B cell (primary cell): ENCODE measurements at places on chromosomes 7 and 10. TPM values are rescaled to one million over a fixed set of nuclear protein-coding genes. Genes with fewer than 3 reads are reported as not detected.

LRMDA gene
- polyA plus RNA-seq = 0.12 TPM in 1 of 2 replicates, not detected in the other

GIMAP4 gene
- polyA plus RNA-seq = 0.30 and 0.66 TPM in 2 replicates

IPMK gene
- polyA plus RNA-seq = 1.9 and 2.7 TPM in 2 replicates

PIK3CG gene
- polyA plus RNA-seq = 13.3 and 18.4 TPM in 2 replicates

PRSS2 gene
- polyA plus RNA-seq = 0.20 TPM in 1 of 2 replicates, not detected in the other

MBL2 gene
- polyA plus RNA-seq = not detected in 2 replicates

CTAGE4 gene
- polyA plus RNA-seq = 0.09 and 0.12 TPM in 2 replicates

DNA sequence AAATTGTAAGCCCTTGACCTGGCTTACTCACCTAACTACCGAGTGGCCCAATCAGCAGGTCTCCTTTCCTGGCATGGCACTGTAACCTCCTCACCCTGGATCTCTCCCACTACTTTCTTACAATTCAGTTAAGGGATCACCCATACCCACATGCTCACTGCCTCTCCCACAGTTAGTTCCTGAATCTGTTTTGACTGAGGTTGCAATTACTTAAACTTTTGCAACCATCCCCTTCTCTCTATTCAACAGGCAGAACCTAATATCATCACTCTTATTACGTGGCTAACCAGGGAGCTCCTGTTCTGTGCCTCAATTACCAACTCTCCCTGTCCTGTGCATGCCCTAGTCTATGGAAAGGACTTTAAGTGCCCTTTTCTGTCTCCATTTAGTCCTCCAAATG is 84.2 kb upstream of the IKZF1 start:
- H3K27me3 ChIP-seq = no peaks in the 10 kb centered on the region
- no peak overlapping the region for H3K4me3 ChIP-seq
- H3K36me3 ChIP-seq = no peaks in the 10 kb centered on the region
- no peak overlapping the region for H3K27ac ChIP-seq
- no peaks in the 10 kb centered on the region for H3K4me1 ChIP-seq

GRCh38 chr10:90857635-90858460 is at the start of gene HTR7:
Gene HTR7, minus strand, starts transcription at chr10:90858039. Its CDS starts 368 bp downstream, at chr10:90857671.
- H3K27ac ChIP-seq = no peak within 1 kb of the TSS
- peak within 1 kb of the TSS; percentile 65 for H3K4me3 ChIP-seq
- peaks cover 38% of the 10 kb centered on the region for H3K27me3 ChIP-seq
- DNase-seq = peak; percentile 84
- H3K36me3 ChIP-seq = no peaks in the 10 kb centered on the region
- peaks cover 16% of the 10 kb centered on the region for H3K4me1 ChIP-seq

DNA sequence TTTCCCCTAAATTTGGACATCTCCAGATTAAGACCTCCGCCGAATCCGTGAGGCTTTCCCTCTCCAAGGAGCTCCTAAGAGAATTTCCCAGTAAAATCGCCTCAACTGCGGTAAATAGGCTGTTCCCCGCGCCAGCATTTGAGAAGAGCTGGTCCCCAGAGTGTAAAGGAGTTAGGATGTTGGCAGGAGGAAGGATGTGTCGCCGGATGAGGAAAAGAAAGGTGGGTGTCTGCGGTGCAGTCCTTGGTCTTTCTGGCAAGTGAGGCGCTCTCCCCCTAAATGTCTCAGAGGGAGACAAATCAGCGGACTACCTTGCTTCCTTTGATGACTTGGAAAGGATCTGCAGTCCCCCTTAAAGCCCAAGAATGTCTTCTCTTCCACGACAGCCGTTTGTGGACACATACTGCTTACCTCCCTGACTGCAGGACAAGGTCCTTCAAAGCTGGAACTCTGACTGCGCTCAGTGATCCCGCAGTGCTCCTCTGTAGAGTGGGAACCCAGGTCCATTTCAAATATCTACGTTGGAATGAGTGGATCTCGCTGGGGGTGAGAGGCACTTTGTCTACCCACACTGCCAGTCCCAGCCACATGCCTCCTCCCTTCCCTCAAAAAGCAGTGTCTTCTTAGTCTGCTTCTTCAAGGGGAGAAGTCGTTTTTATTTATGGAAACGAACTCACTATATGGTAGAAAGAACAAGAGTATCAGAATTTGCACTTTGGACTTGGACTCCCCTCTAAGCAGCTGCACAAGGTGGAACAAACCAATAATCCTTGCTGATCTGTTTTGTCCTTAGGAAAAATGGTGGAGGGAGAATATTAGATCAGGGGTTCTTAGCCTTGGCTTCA is 1.1 kb upstream of the DLG5 start:
- H3K36me3 ChIP-seq = no peaks in the 10 kb centered on the region
- DNase-seq = no peak
- no peaks in the 10 kb centered on the region for H3K27me3 ChIP-seq

DNA sequence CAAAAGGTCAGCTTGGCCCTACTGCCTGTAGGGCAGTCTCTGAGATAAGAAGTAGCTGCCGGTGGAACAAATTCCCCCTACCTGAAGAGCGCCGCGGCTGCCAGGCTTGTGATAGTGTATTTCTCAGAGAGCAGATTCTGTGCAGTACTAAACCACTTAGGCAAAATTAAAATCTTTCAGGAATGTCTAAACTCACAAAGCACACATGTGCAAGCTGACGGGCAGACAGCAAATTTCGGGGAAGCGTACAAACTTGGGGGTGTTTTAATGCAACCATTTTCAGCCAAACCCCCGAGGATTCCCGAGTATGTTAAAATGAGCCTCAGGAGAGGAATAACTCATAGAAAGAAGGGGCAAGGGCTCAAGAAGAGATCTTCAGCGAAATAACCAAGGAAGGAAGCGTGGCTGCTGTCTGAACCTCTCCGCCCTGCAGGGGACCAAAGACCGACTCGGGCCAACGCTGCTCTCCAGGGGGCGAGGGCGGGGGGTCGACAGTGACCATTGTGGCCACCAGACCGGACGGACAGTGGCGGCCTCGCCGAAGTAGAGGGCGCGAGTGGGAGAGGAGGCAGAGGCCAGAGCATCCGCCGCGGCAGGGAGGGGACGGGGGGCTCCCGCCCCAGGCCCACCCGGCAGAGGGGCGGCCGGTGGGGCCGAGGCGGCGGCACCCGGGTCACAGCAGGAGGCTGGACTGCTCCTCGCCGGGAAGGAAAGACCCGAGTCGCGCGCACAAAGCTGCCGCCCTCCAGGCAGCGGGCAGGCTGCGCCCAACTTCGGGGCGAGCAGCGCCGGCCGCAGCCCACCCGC is 819 bp downstream of the HYCC1 start:
- no peaks in the 10 kb centered on the region for H3K27me3 ChIP-seq
- peaks cover 64% of the 10 kb centered on the region for H3K4me1 ChIP-seq
- peak overlapping the region; percentile 70 for H3K27ac ChIP-seq
- DNase-seq = peak; percentile 51
- H3K4me3 ChIP-seq = peak overlapping the region; percentile 68

DNA sequence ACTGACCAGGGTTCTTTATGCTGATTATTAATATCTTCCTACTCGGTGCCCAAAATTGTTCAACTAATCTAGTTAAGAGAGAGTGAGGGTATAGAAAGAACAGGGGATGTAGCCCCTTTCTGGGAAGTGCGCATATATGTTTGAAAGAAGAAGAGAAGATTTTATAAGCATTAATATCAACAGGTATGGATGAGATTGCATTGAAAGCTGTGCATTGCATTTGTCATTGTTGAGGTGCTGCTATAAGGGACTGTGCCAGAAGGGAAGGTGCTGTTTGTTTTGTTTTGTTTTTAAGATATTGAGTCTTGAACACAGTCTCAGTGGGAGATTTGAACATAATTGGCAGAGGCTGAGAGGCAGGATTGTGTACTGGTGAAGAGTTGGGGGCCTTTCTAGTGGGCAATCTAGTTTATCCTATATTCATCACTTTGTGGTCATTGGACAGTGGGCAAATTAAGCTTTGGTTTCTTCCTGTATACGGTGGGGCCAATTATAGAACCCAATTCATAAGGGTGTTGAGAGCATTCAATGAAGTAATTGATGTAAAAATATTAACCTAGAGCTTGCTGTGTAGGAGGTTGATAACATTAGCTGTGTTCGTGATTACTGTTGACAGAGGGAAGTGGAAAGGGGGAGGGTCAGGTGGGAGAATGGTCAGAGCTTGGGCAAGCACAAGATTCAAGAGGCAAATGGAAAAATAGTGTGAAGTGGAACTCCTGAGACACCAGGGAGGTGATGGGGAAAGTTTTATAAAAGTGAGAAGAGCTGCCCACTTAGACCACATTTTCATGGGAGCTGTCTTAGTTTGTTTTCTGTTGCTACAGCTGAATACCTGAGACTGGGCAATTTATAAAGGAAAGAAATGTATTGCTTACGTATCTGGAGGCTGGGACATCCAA is 19.9 kb upstream of the PCGF5 start:
- H3K36me3 ChIP-seq = no peaks in the 10 kb centered on the region
- H3K4me3 ChIP-seq = peak overlapping the region; percentile 18
- H3K4me1 ChIP-seq = peaks cover 73% of the 10 kb centered on the region
- peak overlapping the region; percentile 77 for H3K27ac ChIP-seq
- H3K27me3 ChIP-seq = no peaks in the 10 kb centered on the region

DNA sequence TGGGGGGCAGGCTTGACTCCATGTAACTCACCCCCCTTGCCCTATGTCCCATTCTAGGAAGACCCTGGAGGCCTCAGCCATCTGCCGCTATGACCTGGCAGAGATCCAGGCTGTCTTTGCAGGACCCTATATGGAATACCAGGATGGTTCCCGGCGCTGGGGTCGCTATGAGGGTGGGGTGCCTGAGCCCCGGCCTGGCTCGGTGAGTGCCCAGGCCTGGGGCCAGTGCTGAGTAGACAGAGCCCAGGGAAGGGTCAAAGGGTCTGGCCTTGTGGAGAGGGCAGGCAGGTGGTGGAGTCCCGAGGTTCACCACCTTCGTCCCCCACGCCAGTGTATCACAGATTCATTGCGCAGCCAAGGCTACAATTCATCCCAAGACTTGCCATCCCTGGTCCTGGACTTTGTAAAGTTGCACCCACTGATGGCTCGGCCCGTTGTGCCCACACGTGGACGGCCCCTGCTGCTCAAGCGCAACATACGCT is 7.5 kb downstream of the MRPL43 start:
- H3K4me3 ChIP-seq = no peak overlapping the region
- DNase-seq = no peak
- no peaks in the 10 kb centered on the region for H3K27me3 ChIP-seq

DNA sequence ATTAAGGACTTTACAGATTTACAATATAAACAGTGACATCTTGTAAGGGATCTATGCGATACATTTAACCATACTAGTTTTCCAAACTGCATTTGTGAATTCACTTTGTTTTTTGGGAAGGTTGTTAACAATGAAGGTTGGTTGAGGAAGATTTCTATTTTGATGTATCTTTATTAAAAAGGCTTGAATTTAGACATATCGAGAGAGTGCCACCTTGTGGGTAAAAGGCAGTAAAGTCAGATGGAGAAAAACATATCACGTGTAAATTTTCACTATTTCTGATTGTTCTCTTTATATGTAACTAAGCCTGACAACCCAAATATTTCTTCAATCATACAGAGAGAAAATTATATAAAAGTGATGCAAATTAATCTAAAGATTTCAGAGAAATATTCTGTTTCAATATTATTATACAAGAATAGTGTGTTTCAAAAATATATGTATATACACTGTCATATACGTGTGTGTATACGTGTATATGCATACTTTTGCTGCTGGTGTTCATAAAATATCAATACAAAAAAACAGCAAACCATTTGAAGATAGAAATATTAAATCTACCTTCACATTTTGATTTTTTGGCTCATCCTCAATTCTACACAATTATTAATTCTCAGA is 988.6 kb downstream of the SORCS1 start:
- H3K27ac ChIP-seq = no peak overlapping the region
- no peaks in the 10 kb centered on the region for H3K36me3 ChIP-seq
- H3K4me1 ChIP-seq = no peaks in the 10 kb centered on the region
- no peak overlapping the region for H3K4me3 ChIP-seq

DNA sequence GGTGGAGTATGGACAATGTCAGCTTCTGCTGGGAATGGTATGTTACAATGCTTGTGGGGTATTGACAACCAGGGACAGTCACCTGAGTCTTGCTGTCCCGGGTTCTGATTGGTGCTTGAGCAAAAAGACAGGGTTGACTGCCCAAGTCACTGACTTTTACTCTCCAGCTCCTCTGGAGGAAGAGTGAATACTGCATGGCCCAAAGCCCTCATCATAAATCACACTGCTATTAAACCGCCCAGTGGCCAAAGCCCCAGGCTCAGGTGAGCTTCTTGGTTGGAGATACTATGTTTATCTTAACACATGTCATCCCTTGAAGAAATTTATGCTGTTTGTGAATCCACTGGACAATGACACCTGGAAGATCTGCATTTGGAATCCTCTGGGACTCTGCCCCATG is 90.0 kb upstream of the IGFBP3 start:
- no peaks in the 10 kb centered on the region for H3K27me3 ChIP-seq
- no peak overlapping the region for H3K27ac ChIP-seq
- no peak for DNase-seq
- no peaks in the 10 kb centered on the region for H3K4me1 ChIP-seq
- no peak overlapping the region for H3K4me3 ChIP-seq
- no peaks in the 10 kb centered on the region for H3K36me3 ChIP-seq

GRCh38 chr7:24341691-24342413 is 57.9 kb downstream of the NPY start:
- H3K27me3 ChIP-seq = no peaks in the 10 kb centered on the region
- H3K27ac ChIP-seq = no peak overlapping the region
- no peak for DNase-seq
- H3K36me3 ChIP-seq = no peaks in the 10 kb centered on the region

GRCh38 chr10:52768001-52768532 is 4.5 kb downstream of the MBL2 start:
- no peaks in the 10 kb centered on the region for H3K36me3 ChIP-seq
- H3K4me3 ChIP-seq = no peak overlapping the region
- no peaks in the 10 kb centered on the region for H3K4me1 ChIP-seq

- peak; percentile 27 for DNase-seq
- H3K4me1 ChIP-seq = no peaks in the 10 kb centered on the region
- H3K36me3 ChIP-seq = no peaks in the 10 kb centered on the region
- H3K27me3 ChIP-seq = no peaks in the 10 kb centered on the region
Measured at GRCh38 chr7:115851291-115851690, 179.3 kb downstream of the TFEC start.

DNA sequence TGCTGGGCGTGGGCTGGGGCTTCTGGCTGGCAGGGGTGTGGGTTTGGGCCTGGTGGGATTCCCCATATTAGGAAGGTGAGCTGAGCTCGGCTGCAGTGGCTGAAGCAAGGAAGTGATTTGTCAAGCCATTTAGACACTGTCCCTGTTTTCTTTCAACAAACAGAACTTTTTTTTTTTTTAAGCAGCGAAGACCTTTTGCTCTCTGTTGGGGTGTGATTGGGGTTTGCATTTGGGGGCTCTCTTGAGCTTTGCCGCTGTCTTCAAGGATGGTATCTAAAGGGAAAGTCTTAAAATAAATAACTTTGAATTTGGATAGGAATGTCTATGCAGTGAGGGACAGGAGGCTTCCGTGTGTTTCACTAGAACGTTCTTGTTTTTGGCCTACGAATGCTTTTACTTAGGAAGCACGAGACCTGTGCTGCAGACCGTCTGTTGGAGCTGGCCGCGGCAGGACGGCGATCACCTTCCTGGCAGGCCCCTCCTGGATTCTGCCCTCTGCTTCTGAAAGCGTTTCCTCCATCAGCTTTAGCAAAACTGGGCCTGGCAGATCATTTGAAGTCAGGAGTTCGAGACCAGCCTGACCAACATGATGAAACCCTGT is 43.9 kb downstream of the FOXK1 start:
- H3K27me3 ChIP-seq = no peaks in the 10 kb centered on the region
- no peak for DNase-seq
- H3K27ac ChIP-seq = peak overlapping the region; percentile 89
- peak overlapping the region; percentile 32 for H3K4me3 ChIP-seq
- H3K4me1 ChIP-seq = peaks cover 21% of the 10 kb centered on the region

- no peak overlapping the region for H3K27ac ChIP-seq
- no peaks in the 10 kb centered on the region for H3K4me1 ChIP-seq
- no peaks in the 10 kb centered on the region for H3K27me3 ChIP-seq
- DNase-seq = no peak
- H3K4me3 ChIP-seq = no peak overlapping the region
Measured at GRCh38 chr7:17131060-17131345, 167.4 kb upstream of the AHR start.

GRCh38 chr7:21945454-21946221 is at the start of gene CDCA7L:
Gene CDCA7L, minus strand, starts transcription at chr7:21945899. Its CDS starts 95 bp downstream, at chr7:21945804.
- H3K4me1 ChIP-seq = peaks cover 63% of the 10 kb centered on the region
- H3K36me3 ChIP-seq = peaks cover 6% of the 10 kb centered on the region
- H3K27me3 ChIP-seq = no peaks in the 10 kb centered on the region
- peak; percentile 96 for DNase-seq
- peak within 1 kb of the TSS; percentile 97 for H3K27ac ChIP-seq
